ENCODE measurements at places on chromosomes 12 and 14. TPM values are rescaled to one million over a fixed set of nuclear protein-coding genes. Genes with fewer than 3 reads are reported as not detected.

Gene WNT1
- total RNA-seq: not detected

Gene PAX9
- total RNA-seq: not detected

Gene SCN8A
- total RNA-seq: 14.7 TPM

Gene CLEC1A
- total RNA-seq: not detected

Gene RASSF8
- 50.5 TPM for total RNA-seq

Gene PDE3A
- total RNA-seq: 0.18 TPM

Gene SPIC
- not detected for total RNA-seq

Gene SMCO2
- not detected for total RNA-seq

Gene KLRB1
- not detected for total RNA-seq

Gene NRXN3
- 4.8 TPM for total RNA-seq

Gene KRT6A
- total RNA-seq: not detected

Gene HCAR2
- not detected for total RNA-seq

Measured in IMR-90 (cell line).